Stimulated activated CD4-positive, alpha-beta T cell treated with anti-CD3 and anti-CD28 coated beads, Interleukin-12 subunit alpha, Interleukin-12 subunit beta, amount 100 ng/mL, for 4 hours (primary cell): ENCODE measurements at places on chromosomes 7 and 10.
A peak's percentile ranks its signal among the peaks of the same experiment; 100 is the strongest.

DNA sequence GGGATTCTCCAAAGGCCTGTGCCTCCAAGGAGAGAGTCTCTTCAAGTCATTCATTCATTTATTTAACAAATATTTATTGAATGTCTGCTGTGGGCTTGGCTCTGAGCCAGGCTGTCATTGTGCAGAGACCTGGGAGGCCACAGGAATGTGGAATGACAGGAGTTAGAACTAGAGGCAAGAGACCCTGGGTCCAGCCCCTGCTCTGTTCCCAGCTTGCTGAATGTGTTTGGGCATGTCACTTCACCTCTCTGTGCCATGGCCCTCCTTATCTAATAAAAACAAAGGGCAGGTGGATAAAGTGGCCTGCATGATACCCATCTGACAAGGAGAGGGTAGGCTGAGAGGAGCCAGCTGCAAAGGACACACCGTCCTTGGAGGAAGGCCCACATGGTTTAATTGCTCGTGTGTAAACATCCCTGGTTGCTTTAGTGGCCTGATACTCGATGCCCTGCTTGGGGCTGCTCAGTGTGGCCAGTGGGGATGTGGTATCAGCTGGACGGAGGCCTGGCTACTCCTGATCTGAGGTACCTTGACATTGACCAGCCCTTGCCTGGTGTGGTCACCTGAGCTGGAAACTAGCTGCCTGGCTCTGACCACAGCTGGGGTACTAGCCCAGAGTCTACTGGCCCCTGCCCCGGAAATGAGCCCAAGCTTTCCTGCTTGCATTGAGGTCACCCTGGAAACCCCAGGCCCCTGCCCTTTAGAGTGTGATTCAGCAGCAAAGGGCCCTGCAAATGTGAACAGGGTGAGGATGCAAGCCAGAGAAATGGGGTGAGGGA is 116.2 kb downstream of the CDH23 start:
- no peak for DNase-seq

DNA sequence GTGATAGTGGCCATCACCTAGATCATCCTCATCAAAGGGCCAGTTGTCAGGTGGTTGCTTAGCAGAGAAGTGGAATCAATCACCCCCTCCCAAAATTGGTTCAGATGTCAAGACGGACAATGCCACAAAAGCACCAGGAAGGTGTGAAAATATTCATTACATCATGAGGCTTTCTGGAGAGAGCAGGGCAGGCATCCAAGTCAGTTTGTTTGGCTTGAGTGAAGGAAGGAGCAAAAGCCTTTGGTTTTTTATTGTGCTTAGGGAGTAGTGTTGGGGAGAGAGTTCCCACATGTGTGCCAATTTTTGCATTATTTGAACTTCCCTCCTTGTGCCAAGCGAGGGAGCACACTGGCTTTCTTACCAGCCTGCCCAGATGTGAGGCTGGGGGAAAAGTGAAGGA is 1082.9 kb downstream of the LRMDA start:
- no peak for DNase-seq

- DNase-seq = no peak
Observed at GRCh38 chr10:50358411-50358810, 107.1 kb upstream of the ASAH2 start.

GRCh38 chr10:28690545-28690944 is 13.2 kb downstream of the BAMBI start:
- no peak for DNase-seq

DNA sequence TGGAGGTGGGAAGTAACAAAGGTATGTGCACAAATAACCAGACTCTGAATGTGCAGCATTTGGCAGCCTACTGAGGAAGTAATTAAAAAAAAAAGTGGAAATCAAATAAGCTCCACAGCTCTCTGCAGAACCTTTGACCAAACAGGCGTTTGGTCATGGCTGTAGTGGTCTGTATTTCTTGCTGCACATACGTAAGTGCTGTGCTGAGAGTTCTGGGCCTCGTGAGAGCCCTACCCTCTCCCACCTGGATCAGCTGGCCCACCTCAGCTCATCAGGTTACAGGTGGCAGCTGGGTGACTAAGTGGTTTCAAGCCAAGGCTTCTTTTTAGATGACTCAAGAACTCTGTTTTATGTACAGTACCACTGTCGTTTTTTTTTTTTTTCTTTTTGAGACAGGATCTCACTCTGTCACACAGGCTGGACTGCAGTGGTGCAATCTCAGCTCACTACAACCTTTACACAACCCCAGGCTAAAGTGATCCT is 178.2 kb upstream of the KLF6 start:
- no peak for DNase-seq

DNA sequence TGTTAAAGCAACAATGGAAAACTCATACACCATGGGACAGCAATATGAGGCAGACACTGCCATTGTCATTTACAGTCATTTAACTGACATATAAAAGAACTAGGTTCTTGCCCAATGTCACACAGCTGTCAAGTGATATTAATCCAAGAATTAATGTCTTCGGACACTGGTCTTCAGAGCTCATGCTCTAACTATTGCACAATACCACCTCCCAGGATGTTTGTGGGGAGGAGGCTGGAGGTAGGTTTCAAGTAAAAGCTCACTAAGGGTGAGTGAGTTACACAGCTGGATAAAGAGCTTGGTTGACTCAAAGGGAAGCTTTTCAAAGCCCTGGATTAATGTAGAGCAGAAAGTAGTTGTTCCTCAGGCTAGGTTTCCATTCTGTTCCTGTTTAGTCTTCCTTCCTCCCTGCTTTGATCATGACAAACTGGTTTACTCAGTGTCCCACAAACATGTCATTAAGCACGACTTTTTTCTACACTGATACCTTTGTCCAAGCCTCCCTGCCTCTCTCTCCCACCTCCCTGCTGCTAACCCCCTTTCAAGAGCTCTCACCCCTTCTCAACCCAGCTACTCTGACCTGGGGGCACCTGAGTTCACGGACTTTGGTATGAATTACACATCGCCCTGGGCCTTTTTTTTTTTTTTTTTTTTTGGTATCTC is 987 bp upstream of the EXOC6 start:
- DNase-seq = no peak

DNA sequence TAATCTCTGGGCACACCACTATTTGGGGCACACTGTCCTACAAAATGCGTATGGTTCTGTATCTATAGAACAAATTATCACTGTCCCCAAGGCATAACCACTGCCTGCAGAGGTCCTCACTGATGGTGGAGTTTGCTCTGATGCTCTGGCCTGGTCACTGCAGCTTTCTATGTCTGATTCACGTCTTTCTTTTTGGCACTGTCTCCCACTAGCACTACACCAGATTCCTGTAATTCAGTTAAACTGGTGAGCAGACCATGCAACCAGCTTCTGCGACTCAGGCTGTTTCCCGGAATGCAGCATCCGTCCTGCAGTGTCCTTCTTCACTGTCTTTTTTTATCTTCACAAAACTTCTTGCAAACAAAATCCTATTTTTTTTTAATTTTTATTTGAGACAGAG is 112.8 kb downstream of the KLF6 start:
- no peak for DNase-seq

DNA sequence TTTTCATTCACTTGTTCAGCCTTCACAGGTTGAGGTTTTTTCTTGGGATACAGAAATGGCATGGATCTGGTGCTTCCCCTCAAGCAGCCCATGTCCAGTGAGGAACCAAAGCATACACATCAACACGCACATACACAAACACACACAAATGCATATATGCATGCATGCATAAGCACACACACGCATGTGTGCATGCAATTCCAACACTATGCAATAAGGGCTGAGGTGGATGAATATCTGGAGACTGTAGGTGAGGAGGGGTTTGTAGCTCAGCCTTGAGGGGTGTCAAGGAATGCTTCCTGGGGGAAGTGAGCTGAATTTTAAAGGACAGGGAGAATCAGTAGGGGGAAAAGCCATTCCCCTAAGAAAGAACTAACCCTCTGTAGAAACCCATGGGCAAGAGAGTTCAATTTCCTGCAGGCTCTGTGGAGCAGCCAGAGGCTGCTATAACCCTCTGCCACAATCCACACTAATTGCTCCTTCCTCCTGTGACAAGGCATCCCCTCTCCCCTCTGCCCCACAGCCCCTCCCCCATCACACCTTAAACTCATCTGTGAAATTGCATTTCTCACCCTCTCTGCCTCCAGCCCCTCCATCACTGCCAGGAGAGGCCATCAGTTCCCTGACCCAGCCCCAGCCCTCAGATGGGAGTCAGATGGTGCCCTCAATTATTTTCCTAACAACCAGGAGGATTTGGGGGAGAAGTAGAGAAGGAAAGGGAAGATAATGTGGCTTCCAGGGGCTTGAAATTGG is 316.4 kb downstream of the RPS24 start:
- no peak for DNase-seq

DNA sequence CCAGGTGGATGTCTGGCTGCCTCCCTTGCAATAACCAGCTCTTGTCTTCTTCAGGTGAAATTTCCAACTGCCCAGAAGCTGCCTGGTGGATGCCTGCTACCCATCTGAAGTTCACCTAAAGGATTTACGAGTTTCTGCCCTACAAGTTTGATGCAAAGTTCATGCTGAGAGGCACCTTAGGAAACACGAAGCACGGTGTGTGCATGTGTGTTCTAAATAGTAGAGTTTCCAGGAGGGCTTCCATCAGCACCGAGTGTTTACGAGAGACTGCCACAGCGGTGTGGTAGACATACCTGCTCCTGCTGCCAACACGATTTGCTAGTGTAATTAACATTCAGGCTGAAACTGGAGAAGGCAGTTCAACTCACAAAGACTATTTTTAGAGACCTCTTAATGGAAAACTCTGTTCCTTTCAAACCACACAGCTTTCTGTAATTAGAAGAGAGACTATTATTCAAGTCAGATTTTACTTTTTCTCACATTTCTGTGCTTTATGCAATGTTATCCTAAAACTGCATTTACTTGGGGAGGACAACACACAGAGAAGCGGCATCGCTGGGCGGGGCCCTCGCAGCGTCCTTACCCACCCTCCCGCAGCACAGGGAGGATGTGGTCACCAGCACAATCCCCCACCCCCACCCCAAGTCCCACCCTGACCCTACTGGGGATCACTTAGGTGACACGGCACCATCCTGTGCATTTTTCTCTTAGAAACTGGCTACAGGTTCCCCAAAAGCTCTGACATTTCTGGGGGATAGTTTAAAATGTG is 15.5 kb upstream of the CPXM2 start:
- no peak for DNase-seq

DNA sequence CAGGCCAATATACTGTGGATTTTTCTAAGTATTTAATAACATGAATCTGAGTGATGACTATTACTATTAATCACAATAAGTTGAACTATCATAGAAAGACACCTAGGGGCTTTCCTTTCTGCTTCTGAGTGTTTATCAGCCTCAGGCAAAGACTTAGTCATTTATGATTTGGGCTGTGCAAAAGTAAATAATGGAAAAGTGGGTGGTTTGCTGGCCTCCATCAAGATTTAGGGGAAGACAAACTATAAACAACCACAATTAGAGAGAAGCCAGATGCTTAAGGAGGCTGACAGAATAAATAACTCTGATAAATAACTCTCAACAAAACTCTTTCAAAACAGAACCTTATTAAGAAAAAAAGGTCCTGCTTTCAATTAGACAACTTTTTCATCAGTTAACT is 64.7 kb downstream of the MACC1 start:
- DNase-seq = no peak

- DNase-seq = no peak
Observed at GRCh38 chr7:99829524-99830160, 1.8 kb downstream of the CYP3A43 start.

GRCh38 chr10:84537447-84537931 is 209.1 kb downstream of the CCSER2 start:
- peak; percentile 20 for DNase-seq

- DNase-seq = no peak
Observed at GRCh38 chr7:31741852-31742251, 54.8 kb downstream of the PPP1R17 start.

GRCh38 chr7:55086413-55087201 is 67.8 kb downstream of the EGFR start:
- peak; percentile 5 for DNase-seq

DNA sequence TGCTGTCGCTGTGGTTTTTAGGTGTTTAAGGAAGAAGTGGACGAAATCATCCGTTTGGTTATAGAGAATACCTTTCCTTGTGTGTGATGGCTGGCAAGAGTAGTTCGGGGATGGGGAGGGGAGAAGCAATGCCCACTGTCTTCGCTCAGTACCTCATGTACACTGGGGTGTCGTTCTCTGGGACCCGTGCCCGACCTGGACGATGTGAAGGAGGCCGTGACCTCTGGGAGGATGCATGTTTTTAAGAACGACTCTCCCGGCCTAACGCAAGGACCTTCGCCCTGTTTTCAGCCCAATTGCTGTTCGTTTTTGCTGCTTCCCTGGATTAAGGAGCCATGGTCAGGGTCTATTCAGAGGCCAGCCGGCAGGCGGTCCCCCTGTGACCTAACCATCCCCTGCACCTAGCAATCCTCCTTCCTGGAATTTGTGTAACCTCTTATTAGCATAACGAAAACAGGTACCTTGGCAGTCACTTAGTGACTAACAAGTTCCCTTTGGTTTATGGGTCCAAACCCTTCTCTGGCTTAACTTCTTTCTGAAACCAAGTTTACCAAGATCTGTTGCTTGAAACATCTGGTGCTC is 1.3 kb downstream of the NFE2L3 start:
- no peak for DNase-seq

DNA sequence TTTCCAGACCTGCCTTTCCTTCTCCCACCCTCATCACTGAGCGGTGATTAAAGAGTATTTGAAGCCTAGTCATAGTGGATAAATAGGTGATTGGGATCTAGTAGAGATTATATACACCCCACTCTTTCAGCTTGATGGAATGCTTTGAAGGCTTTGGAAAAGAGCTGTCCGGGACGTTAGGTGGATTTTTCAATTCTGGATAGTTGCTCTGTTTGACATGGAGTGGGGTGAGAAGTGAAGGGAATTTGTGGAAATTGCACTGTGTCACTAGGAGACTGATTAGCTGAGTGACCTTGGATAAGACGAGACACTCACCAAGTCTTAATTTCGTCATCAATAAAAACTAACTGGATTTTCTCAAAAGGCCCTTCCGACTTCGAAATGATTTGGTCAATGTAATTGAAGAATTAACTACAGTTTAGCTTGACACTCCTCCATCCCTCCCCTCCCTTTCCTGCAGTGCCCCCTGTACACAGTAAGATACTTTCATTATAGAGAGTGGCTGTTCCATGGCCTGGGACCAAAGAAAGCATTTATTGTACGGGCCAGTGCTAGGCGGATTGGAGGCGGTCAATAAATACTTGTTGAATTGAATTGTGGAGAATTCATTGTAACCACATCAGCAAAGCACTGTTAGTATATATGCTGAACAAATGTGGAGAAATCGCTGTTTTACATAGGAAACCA is 962 bp downstream of the ZKSCAN1 start:
- no peak for DNase-seq

DNA sequence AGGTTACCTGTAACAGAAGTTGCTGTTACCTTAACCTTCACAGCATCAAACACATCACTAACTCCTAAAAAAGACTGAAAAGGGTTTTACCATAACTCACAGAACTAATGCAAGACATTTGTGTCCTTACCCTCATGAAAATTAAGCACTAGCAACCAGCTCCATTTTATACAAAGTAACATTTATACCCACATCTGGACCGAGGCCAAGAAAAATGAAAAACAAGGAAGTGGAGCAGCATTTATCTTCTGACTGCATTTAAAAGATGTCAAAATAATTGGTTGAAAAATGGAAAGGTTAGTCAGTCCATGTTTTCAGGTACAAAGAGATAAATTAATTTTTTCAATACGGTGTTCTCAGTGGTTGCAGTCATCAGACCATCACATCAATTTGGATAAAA is 3.1 kb upstream of the RBP4 start:
- no peak for DNase-seq
